ENCODE measurements at places on chromosomes 5 and 9.

GRCh38 chr9:3473405-3473804, 52.4 kb downstream of the RFX3 start:
- DNase-seq: no peak

GRCh38 chr9:38224941-38225340, 155.9 kb upstream of the SHB start:
- DNase-seq: no peak

DNA sequence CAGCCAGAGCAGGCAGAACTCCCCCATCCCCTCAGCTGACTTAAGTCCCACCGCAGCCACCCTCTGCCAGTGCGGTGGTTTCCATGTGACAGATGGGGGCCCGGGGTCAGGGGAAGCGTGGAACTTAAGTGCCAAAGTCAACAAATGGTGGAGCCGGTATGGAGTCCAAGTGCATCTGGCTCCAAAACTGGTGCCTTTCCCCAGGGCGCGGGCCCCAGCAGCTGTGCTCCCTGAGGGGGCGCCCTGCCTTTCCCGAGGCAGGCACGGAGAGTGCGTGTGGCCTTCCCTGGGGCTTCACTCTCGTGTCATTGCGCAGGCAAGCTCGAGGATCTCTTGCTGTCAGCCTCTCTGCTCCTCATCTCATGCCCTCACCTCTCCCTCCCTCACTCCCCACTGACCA, 33.8 kb downstream of the SLC46A2 start:
- DNase-seq: no peak

- no peak for DNase-seq
Measured at GRCh38 chr5:32471784-32472183, 27.2 kb upstream of the ZFR start.

- no peak for DNase-seq
Measured at GRCh38 chr5:45533663-45534062, 162.5 kb downstream of the HCN1 start.

GRCh38 chr9:94081435-94081834, 2.8 kb upstream of the PTPDC1 start:
- DNase-seq: no peak

DNA sequence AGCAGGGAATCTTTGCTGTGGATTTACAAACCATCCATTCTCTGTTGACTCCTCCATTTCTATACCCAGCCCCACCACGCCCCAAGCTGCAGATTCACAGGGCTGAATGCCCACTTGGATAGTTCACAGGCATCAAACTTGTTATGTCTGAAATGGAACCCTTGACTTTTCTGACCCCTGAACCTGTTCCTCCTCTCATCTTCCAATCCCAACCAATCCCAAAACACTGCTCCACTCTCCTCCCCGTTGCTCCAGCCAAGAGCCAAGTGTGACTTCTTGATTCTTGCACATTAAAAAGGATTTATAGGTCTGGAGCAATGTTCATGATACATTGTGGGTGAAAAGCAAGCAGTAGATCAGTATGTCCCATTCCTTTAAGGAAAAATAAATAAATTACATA, 145.6 kb downstream of the DAB2IP start:
- DNase-seq: no peak

DNA sequence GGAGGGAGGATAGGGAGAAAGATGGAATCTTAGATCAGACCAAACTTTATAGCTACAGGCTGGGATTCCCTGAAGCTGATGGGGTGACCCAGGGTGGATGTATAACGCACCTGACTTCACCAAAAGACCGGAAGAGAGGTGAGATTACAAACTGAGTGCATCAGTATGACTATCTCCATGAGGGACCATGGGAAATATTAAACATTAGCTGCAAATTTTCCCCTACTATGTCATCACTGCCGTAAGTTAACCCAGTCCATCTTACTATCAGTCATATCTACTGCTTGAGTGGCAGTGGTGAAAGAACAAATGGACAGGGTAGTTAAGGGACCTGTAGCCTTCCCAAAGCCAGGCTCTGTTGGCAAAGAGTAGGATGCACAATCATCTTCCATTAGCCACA, 368.3 kb downstream of the EFNA5 start:
- DNase-seq: no peak

DNA sequence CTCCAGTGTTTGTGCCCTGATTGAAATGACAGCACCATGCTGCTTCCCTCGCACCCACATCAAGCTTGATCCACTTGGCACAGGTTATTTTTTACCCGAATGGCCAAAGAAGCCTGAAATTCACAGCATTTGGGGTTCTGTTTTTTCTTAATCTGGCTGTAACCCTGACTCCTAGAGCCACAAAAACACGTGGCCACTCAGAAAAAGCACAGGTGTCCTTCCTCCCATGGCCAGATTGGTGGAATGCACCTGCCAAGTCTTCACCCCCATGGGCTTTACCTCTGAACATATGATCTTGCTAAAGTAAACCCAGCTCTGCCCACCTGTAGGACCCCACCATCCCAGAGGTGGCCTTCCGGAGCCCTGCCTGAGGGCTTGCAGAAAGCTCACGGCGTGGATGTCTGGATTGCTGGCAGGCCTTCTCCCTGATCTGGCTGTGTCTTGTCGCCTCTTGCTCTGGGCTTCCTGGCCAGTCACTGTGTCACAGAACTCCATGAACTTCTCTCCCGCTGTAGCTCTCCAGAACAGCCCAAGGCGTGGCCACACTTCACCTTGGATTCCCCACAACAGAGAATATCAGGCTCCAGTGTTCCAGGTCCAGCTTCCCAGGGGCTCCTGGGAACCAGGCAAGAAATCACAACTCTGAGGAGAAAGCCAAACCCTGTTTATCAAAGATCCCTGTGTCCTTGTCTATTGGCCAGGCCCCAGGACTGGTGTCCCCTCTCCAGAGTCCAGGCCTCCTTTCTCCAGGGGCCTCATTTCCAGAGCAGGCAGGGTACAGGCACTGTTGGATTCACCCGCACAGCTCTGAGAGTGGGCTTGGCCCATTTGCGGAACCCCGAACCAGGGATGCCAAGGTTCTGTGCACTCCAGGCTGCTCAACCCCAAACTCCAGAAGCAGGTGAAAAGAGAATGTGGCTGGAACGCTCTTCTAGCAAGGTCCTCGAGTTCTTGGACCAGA, 272.5 kb downstream of the SYK start:
- no peak for DNase-seq

- DNase-seq: peak; percentile 73
Measured at GRCh38 chr9:137445275-137445807, 4.2 kb upstream of the ENTPD8 start.

DNA sequence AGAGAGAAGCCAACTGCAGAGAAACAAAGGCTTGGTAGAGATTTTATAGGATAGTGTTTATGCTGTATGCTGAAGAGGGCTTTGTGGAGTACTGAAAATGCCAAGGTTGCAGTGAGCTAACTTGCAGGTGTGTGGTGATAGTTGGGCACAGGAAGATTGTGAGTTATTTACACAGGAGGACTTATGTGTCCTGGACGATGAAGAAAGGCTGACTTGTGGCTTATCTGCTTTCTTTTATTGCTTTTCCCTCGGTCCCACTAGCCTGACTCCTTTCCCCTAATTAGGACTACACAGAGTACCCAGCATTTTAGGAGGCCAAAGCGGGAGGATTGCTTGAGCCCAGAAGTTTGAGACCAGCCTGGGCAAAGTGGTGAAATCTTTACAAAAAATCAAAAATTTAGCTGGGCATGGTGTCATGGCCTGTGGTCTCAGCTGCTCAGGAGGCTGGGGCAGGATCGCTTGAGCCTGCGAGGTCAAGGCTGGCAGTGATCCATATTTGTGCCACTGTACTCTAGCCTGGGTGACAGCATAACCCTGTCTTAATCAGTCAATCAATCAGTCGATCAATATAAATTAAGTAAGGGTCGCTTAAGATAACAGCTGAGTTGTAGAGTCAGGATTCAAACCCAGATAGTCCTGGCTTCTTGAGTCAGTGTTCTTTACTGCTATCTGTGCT, 61.9 kb downstream of the UBE2R2 start:
- no peak for DNase-seq

DNA sequence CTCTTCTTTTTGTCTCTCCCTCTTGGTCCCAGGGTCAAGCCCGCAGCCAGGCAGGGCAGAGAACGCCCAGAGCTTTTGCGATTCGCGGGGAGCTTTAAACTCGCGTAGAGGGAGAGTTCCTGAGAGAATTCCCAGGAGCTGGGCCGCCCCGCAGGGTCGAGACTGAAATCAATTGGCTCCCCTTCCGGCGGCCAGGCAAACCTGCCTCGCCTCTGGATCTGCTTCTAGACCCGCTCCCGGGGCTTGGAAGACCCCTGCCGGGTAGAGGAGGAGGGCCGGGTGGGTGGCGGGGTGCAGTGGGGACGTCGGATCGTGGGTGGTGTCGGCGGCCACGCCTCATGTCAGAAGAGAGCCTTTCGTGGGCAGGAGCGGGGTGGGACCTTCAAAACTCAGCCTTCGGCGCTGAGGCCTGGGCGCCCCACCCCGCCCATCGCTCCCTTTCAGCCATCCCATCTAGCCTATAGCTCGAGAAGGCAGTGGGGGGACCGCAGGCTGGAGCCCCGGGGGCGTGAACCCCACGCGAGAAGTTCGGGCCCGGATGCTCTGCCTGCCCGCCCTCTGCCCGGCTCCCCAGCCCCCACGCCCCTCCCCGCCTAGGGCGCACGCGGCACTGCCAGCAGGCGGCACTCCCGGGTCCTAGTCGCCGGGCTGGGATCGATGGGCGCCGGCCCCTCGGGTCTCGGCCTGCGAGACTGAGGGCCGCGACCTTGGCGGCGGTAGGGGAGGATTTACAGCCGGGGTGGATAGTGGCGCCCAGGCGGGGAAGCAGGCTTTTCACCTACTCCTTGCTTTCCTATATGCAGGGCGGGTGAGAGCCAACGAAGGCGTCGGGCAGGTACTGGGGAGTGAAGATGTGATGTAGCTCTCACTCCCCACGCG, 6.1 kb downstream of the PRDM6 start:
- no peak for DNase-seq

DNA sequence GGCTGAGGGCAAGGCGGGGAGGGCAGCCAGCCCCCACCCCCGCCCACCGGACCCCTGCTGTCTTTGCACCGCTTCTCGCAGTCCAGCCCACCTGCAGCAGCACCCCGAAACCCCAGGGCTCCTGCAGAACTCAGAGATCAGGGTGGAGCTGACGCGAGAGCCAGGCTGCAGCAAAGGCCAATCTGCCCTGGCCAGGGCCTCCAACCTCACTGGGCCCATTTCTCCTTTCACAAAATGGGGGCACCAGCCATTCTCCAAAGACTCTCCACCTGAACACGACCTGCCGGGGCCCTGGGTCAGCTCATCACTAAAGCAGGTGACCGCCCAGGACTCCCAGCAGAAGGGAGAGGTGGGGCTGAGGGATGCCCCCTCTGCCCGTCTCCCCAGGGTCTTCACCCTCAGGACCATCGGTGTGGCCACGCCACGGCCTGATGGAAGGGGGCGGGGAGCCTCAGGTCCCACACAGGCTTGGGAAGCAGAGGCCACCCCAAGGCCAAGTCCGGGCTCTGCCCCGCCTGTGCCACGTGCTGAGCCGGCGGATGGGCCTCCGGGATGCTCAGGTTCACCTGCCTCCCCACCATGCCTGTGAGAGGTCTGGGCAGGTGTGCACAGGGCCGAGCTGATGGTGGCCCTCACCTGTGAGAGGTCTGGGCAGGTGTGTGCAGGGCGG, 13.1 kb downstream of the NACC2 start:
- no peak for DNase-seq

DNA sequence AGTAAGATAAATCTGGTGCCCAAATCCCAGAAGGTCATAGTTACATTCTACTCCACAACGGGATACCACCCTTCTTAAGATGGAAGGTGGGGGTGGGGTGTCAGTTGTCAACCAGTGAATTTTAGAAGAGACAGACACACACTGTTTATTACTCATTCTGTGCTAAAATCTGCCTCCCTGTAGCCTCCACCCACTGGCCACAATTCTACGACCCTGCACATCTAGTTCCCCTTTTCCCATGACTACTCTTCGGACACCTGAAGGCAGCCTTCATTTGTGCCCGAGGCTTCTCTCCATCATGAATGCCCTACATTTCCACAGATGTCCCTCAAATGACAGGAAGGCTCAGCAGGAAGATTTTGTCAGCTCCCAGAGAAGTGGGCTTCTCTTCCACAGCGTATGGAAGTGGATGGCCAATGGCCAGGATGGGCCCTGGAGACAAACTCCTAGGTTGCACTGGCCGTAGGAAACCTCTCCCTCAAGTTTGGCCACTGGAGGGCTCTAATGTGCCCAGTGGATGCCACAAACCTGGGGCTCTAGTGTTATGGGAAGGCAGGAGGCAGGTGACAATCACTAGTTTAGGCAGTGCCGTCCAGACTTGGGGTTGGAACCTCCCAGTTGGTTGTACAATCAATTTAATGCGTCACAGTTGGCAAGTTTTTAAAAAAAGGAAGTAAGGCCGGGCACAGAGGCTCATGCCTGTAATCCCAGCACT, 46.6 kb downstream of the PTPN3 start:
- DNase-seq: no peak

- DNase-seq: no peak
Measured at GRCh38 chr9:123561046-123561445, 205.0 kb downstream of the CRB2 start.

- DNase-seq: no peak
Measured at GRCh38 chr5:168908207-168908606, 329.0 kb upstream of the PANK3 start.

DNA sequence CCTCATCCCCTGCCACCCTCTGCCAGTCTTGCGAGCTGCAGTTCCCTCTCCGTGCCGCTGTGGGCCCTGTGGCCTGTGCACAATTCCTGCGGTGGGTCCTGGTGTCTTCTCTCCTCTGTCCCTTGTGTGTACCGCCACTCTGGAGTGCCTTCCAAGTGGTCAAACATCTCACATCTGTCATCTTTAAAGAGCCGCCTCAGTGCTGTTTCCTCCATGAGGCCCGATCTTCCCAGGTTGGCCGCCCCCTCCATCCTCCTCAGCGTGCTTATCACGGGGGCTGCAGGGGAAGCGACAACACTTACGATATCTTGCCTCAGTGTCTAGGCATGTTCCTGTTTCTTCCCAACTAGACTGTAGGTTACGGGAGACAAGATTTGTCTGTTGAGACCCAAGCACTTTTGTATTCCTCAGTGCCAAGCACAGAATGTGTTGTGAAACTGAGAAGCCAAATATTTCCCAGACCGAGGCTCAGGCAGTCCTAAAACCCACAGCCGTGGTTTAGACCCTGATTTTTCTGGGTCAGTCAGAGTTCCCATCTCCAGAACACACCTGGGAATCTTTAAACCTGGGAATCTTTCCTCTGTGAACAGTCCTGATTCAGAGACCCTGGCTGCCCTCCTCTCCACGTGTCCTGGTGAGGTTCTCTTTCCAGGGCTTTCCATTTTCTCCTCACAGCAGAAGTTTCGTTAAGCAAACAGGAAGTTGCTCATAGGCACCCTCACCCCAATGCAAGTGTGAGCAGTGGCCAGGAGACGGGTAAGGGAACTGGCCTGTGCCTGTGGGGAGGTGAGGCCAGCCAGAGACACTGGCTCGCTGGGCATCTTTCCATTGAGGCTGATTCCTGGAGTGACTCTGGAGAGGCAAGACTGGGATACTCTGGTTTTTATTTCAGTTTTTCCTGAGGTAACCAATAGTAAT, 28.8 kb downstream of the SLC46A2 start:
- DNase-seq: no peak

- no peak for DNase-seq
Measured at GRCh38 chr5:100828898-100829356, 74.2 kb downstream of the ST8SIA4 start.

- peak; percentile 16 for DNase-seq
Measured at GRCh38 chr9:129174724-129175514, 3.1 kb downstream of the IER5L start.

- DNase-seq: no peak
Measured at GRCh38 chr5:163248333-163248732, 189.1 kb upstream of the CCNG1 start.

- no peak for DNase-seq
Measured at GRCh38 chr9:9133526-9133925, 1333.9 kb upstream of the DMAC1 start.

GRCh38 chr5:139670369-139671095, 22.4 kb downstream of the CXXC5 start:
- no peak for DNase-seq
